ENCODE measurements at places on chromosomes 6 and 20. TPM values are rescaled to one million over a fixed set of nuclear protein-coding genes. Genes with fewer than 3 reads are reported as not detected.

WFDC12 gene
- total RNA-seq: not detected

APCDD1L gene
- total RNA-seq: 0.05 TPM

PI3 gene
- 2.5 TPM for total RNA-seq

SEL1L2 gene
- total RNA-seq: not detected

PRKN gene
- total RNA-seq: not detected

MUC22 gene
- total RNA-seq: 0.03 TPM

RSPO3 gene
- 66.8 TPM for total RNA-seq

MUC21 gene
- not detected for total RNA-seq

BPI gene
- total RNA-seq: not detected

DEFB116 gene
- total RNA-seq: not detected

LY6G6F gene
- not detected for total RNA-seq

CD109 gene
- total RNA-seq: 78.3 TPM

TPBG gene
- 35.5 TPM for total RNA-seq

TRAPPC3L gene
- total RNA-seq: not detected

PSMA7 gene
- total RNA-seq: 551 TPM

AARS2 gene
- total RNA-seq: 6.2 TPM

MYLK4 gene
- total RNA-seq: 0.10 TPM

PKIB gene
- total RNA-seq: 0.71 TPM

MYH7B gene
- total RNA-seq: 0.08 TPM

FAXC gene
- total RNA-seq: 7.3 TPM

TMEM244 gene
- total RNA-seq: not detected

TBXT gene
- total RNA-seq: not detected

RAET1G gene
- 9.7 TPM for total RNA-seq

MLN gene
- total RNA-seq: not detected

GSTA3 gene
- total RNA-seq: not detected

NRSN1 gene
- total RNA-seq: not detected

TMEM181 gene
- 17.0 TPM for total RNA-seq

BANF2 gene
- not detected for total RNA-seq

GLP1R gene
- not detected for total RNA-seq

RAD21L1 gene
- not detected for total RNA-seq

SNAP91 gene
- total RNA-seq: 0.32 TPM
